Adipocyte (in vitro differentiated cells): ENCODE measurements at places on chromosomes 12 and 14.

- DNase-seq = no peak
Measured at GRCh38 chr12:56803750-56804149, 40.6 kb downstream of the HSD17B6 start.

- peak; percentile 80 for DNase-seq
Measured at GRCh38 chr14:99899578-99900178, 106.5 kb downstream of the EML1 start.

DNA sequence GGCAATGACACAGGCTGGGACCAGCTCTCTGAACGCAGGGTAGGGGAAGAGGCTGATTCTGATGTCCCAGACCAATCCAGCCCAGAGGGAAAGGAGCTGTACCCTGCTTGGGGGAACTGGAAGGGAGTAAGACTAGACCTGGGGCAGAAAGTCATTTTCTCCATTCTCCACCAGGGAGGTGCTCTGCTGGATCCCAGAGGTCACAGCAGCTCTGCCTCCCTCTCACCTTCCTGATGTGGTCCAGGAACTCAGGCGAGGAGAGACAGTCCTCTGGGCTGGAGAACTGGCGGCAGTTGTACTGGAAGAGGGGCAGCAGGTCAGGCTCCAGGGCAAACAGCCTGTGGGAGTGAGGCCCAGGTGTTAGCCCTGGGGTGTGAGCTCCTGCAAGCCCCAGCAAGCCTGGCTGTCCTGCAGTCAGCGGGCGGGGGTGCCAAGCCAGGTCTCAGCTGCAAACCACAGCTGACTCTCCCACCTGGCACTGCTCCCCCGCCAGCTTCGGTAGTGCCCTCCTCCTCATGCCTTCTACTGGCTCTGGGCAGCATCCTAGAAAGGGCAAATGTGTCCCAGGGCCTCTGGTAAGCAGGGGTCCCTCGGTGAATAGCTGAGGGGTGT lies 1.9 kb downstream of the NGB start:
- no peak for DNase-seq

DNA sequence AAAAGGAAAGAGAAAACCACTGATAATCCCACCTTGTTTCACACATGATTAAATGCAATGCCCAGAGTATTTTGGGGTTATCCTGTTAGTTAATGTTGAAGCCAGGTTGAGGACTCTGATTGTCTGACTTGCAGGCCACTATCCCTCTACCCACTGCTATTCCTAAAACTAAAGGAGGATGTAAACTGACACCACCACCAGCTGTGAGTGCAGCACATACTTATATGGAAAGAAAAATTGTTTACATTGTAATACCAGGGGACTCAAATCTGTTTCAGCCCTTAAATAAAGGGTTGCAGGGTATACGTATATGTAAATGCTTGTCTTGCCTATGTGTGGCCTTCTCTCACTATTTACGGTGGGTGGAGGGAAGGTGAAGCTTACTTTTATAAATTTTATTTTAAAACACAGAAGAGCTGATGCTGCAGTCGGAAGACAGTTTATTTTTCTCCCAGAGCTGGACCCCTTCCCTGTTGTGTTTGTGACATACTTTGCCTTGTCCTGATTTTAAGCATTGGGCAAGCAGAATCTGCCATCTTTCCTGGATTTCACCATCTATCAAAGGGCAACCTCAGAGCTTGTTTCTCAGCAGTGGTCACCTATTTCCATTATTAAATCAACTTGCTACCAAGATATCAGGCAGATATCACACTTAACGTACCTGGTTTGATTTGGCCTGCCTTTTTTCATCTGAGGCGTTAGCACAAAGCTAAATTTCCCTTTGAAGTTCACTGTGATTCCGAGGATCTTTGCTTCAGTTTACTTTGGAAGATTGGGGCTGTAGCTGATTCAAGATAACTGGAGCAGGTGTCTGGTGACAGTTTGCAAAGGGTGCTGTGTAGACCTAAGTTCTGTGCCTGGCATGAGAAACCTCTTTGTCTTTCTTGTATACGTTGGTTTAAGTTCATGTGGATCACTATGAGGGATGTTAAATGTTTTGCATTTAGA lies 25.2 kb downstream of the DAAM1 start:
- DNase-seq = peak; percentile 66

DNA sequence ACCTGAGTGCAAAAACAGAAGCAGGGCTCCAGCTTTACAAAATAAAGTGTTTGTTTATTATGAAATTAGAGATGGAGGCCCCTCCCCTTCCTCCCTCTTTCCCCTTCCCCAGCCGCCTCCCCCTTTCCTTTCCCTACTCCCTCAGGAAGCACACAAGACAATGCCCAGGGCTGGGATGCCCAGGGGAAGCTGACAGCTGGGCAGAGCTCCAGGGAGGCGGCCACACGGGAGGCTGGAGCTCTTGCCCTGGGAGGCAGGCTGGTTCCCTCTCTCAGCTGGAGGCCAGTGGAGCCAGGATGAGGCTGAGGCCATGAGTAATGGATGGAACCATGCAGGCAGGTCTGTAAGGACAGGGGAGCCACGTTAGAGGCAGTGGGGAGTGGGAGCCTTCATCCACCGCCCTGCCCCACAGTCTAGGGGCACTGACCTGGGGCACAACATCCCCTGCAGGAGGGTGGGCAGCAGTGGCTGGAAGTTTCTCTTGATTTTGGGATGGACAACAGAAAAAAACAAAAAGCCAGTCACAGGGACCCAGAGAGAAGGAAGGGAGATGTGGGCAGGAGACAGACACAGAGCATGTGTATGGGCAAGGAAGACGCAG lies 5.1 kb downstream of the PSMB11 start:
- DNase-seq = no peak

DNA sequence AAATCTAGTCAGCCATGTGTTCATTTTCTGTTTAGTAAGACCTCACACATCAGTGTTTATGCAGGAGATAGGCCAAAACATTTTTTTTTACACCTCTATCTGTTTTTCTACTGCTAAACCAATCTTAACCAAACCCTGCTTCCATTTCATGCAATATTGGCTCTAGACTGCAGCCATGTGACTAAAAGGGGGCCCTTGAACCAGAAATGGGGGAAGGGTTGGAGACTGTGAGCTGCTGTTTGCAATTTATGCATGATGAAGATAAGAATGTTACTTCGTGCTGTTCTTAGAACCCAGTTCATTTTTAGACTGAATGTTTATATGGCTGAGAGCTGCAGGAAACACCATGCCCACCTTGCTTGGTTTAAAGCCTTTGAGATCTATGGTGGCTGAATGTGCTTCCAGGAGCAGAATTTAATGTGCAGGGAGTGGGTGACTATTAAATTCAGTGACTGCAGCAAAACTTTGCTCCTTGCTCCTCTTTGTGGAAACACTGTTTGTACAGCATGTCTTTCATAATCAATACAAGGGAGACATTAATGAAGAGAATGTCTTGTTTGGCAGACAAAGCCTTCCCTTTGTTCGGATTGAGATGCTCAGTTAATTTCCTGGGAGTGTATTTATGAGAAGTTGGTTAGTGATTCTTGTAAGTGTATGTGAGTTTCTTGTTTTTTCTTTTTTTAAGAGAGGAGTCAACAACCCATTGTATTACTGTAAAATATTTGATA lies 53.6 kb downstream of the CHST11 start:
- DNase-seq = no peak
